ENCODE measurements at places on chromosomes 4 and X. TPM values are rescaled to one million over a fixed set of nuclear protein-coding genes. Genes with fewer than 3 reads are reported as not detected.

Gene SMIM14
- 52.1 TPM for total RNA-seq

Gene SHROOM4
- total RNA-seq = 10.8 TPM

DNA sequence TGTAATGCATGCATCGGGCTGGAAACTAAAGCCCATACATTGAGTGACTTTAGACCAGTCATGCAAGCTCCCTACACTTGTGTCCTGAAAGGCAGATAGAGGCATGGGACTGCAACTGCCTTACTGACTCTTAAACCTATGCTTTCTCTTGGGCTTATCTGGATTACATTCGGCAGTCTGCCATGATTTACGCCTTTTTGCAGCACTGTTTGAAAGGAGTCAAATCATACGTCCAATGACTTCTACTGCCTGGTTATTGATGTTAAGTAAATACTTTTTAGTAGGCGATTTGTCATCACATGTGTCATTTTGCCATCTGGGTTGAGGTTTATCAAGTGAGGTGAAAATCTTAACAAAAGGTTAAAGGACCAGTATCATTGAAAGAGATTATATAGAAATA lies 31.5 kb downstream of the SORBS2 start:
- peaks cover 31% of the 10 kb centered on the region for H3K4me1 ChIP-seq
- DNase-seq = no peak
- H3K4me3 ChIP-seq = no peak overlapping the region
- no peak overlapping the region for H3K27ac ChIP-seq

DNA sequence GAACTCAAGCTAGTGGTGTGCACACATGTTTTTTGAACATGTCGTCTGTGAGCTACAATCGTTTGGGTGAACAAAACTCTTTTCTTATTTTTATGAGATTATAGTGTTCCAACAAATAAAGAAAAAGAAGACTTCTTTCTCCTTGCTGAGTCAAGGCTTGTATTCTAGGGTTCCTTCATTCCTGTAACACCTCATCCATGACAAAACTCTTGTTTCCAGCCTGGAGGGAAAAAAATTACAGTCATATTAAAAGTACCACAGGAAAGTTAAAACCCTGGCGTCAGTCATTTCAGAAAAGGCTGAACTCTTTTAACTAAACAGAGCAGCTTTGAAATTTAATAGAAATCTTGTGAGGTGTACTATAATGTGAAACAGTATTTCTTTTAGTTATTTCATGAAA lies 79.2 kb upstream of the BOD1L1 start:
- no peaks in the 10 kb centered on the region for H3K27me3 ChIP-seq
- no peak overlapping the region for H3K4me3 ChIP-seq
- no peak overlapping the region for H3K27ac ChIP-seq
- H3K4me1 ChIP-seq = no peaks in the 10 kb centered on the region

Gene CAPN6
- total RNA-seq = 0.13 TPM

DNA sequence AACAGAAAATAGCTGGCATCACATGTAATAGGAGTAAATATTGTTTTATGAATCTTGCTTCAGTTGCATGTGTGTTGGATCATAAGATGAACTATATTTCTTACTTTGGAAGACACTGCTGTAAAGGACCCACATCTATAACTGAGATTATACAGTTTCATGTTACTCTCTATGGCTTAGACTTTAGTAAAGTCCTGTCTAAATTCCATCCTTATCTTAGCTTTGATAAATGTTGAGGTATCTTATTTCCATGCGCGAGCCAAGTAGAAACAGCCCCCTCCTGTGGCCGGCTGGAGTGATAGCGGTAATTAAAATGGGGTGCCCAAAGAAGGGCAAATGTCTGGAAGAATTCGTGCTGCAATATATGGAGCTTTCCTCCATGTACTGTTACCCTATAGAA lies 43.0 kb downstream of the CCDC158 start:
- H3K27ac ChIP-seq = no peak overlapping the region
- peak; percentile 21 for DNase-seq
- H3K4me3 ChIP-seq = no peak overlapping the region
- no peaks in the 10 kb centered on the region for H3K4me1 ChIP-seq

Gene GPR82
- not detected for total RNA-seq

Gene SYN1
- total RNA-seq = 0.15 TPM

GRCh38 chr4:128913228-128913627 lies 103.7 kb downstream of the JADE1 start:
- no peaks in the 10 kb centered on the region for H3K27me3 ChIP-seq
- no peaks in the 10 kb centered on the region for H3K36me3 ChIP-seq
- DNase-seq = no peak
- H3K4me1 ChIP-seq = no peaks in the 10 kb centered on the region

- no peak overlapping the region for H3K4me3 ChIP-seq
- DNase-seq = no peak
- no peak overlapping the region for H3K27ac ChIP-seq
- no peaks in the 10 kb centered on the region for H3K4me1 ChIP-seq
- no peaks in the 10 kb centered on the region for H3K36me3 ChIP-seq
Measured at GRCh38 chr4:120081726-120082125, 15.1 kb upstream of the MAD2L1 start.

- DNase-seq = no peak
- no peaks in the 10 kb centered on the region for H3K27me3 ChIP-seq
- H3K4me3 ChIP-seq = no peak overlapping the region
- peak overlapping the region; percentile 12 for H3K27ac ChIP-seq
- peaks cover 23% of the 10 kb centered on the region for H3K4me1 ChIP-seq
Measured at GRCh38 chr4:7790999-7791398, 148.7 kb downstream of the AFAP1 start.

DNA sequence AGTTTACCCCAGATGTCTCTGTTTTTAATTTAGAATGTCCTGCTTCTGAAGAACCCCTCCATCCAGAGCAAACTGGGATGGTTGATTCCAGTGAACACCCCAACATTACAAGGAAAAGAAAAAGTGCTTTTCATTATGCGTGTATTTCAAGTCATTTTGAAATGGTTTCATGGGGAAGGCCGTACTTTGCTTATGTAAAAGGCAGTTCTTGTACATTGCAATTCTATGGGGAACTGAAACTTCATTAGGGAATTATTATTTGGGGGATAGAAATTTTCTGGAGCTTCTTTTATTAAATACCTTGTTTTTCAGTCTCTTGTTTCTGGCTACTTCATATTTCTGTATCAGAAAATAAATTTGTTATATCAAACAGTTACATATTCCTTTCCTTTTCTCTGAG lies 96.9 kb upstream of the ZNF518B start:
- no peak for DNase-seq
- H3K4me3 ChIP-seq = no peak overlapping the region
- H3K4me1 ChIP-seq = no peaks in the 10 kb centered on the region

GRCh38 chrX:39859991-39860861 lies 237.5 kb downstream of the BCOR start:
- no peaks in the 10 kb centered on the region for H3K27me3 ChIP-seq
- H3K4me1 ChIP-seq = peaks cover 4% of the 10 kb centered on the region
- peak; percentile 25 for DNase-seq

Gene TXK
- total RNA-seq = 1.8 TPM

- H3K27me3 ChIP-seq = no peaks in the 10 kb centered on the region
- DNase-seq = no peak
- no peaks in the 10 kb centered on the region for H3K36me3 ChIP-seq
- H3K4me3 ChIP-seq = no peak overlapping the region
Measured at GRCh38 chr4:62952366-62952765, 1456.9 kb downstream of the TECRL start.

Gene CSN1S1
- total RNA-seq = not detected

GRCh38 chr4:86272669-86273068 lies 87.2 kb downstream of the MAPK10 start:
- H3K4me3 ChIP-seq = no peak overlapping the region
- H3K4me1 ChIP-seq = no peaks in the 10 kb centered on the region
- no peaks in the 10 kb centered on the region for H3K36me3 ChIP-seq
- H3K27ac ChIP-seq = no peak overlapping the region
- no peaks in the 10 kb centered on the region for H3K27me3 ChIP-seq

DNA sequence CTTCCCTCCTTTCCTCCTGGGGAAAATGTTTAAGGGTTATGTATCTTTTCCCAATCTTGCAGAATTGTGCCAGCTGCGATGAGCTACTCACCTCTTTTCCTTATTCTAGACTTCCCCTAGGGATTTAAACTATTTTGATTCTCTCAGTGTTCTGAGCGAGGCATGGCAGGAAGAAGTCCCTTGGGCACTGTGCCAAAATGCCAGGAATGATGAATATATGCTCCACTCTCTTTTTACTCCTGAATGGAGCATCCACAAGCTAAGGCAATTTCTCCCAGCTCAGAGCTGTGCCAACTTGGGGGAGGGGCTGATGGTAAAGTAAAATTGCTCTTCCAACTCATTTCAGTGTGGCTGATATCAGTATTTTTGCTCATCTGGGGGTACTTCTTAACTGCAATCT lies 4.0 kb upstream of the C4orf17 start:
- H3K36me3 ChIP-seq = no peaks in the 10 kb centered on the region
- H3K27me3 ChIP-seq = no peaks in the 10 kb centered on the region

Gene NWD2
- 0.27 TPM for total RNA-seq

DNA sequence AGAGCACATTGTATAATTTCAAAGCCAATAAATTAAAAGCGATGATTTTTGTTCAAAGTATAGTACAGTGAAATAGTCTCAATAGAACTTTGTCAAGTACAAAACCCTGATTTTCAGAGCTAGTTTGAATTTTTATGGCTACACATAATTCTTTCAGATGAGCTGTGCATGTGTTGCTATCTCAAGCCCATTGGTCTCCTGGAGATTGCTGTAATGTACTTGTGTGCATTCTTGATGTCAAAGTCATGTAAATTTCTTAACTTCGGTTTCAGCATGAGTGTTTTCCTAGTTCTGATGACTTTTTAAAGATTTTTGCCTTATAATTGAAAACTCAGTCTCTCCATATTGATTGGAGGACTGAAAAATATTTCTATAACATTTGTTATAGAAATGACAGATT lies 200.8 kb downstream of the CEP135 start:
- no peak overlapping the region for H3K4me3 ChIP-seq
- no peaks in the 10 kb centered on the region for H3K27me3 ChIP-seq
- H3K4me1 ChIP-seq = no peaks in the 10 kb centered on the region
- H3K36me3 ChIP-seq = no peaks in the 10 kb centered on the region

- H3K4me1 ChIP-seq = no peaks in the 10 kb centered on the region
- no peak for DNase-seq
- H3K27me3 ChIP-seq = no peaks in the 10 kb centered on the region
- no peaks in the 10 kb centered on the region for H3K36me3 ChIP-seq
Measured at GRCh38 chrX:29728639-29729038, 486.7 kb upstream of the MAGEB2 start.

- no peak overlapping the region for H3K4me3 ChIP-seq
- no peaks in the 10 kb centered on the region for H3K27me3 ChIP-seq
- no peaks in the 10 kb centered on the region for H3K36me3 ChIP-seq
- peaks cover 13% of the 10 kb centered on the region for H3K4me1 ChIP-seq
- no peak for DNase-seq
- no peak overlapping the region for H3K27ac ChIP-seq
Measured at GRCh38 chr4:53866055-53866454, 198.3 kb downstream of the CHIC2 start.

DNA sequence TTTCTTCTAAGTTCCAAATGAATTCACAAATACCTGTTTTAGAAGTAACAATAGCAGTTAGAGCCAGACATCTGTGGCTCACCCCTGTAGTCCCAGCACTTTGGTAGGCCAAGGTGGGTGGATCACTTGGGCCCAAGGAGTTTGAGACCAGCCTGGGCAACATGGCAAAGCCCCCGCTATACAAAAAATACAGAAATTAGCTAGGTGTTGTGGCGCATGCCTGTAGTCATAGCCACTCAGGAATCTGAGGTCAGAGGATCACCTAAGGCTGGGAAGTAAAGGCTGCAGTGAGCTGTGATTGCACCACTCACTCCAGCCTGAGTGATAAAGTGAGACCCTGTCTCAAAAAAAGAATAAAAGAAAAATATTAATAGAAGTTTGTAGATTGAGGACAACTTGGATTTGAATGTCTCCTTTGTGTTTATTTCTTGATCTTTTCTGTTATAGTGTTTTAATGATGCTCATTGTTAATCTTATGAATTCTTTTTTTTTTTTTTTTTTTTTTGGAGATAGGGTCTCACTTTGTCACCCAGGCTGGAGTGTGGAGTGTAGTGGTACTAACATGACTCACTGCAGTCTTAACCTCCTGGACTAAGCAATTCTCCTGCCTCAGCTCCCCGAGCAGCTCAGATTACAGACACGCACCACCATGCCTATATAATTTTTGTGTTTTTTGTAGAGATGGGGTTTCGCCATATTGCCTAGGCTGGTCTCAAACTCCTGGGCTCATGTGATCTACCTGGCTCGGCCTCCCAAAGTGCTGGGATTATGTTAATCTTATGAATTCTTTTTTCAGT lies 30.7 kb upstream of the RAPGEF2 start:
- H3K27ac ChIP-seq = peak overlapping the region; percentile 0
- H3K27me3 ChIP-seq = no peaks in the 10 kb centered on the region
- no peak overlapping the region for H3K4me3 ChIP-seq
- no peaks in the 10 kb centered on the region for H3K36me3 ChIP-seq
- no peaks in the 10 kb centered on the region for H3K4me1 ChIP-seq

DNA sequence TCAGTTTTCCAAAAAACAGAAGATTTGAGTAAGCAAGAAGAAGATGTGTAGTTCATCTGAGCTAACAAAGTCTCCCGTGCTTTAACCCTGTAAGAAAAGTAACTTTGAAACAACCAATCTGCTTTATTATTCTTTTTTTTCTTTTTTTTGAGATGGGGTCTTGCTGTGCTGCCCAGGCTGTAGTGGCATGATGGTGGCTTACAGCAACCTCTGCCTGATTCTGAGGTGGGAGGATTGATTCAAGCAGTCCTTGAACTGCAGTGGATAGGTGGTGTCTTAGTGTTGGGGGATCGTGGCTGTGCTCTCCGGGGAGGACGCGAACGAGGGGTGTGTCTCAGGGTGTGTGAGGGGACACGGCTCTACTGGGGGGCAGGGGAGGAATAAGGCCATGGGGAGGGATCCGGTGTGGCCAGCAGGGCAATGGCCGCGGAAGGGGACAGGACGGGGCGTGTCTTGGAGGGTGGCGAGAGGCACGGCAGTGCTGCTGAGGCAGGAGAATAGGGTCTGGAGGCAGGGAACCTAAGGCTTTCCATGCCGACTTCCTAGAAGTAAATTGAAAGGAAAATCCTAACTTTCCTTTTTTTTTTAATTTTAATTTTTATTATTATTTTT lies 2.4 kb downstream of the ARSD start:
- H3K4me3 ChIP-seq = no peak overlapping the region
- H3K27ac ChIP-seq = no peak overlapping the region
- H3K27me3 ChIP-seq = no peaks in the 10 kb centered on the region

GRCh38 chr4:48851651-48852050 lies 20.8 kb downstream of the OCIAD1 start:
- no peaks in the 10 kb centered on the region for H3K27me3 ChIP-seq
- no peaks in the 10 kb centered on the region for H3K4me1 ChIP-seq
- no peak overlapping the region for H3K4me3 ChIP-seq
- DNase-seq = no peak
- H3K27ac ChIP-seq = no peak overlapping the region

GRCh38 chrX:129404670-129405008 lies 118.7 kb downstream of the SMARCA1 start:
- H3K36me3 ChIP-seq = no peaks in the 10 kb centered on the region
- no peak for DNase-seq
- no peaks in the 10 kb centered on the region for H3K27me3 ChIP-seq
- no peaks in the 10 kb centered on the region for H3K4me1 ChIP-seq
- H3K4me3 ChIP-seq = no peak overlapping the region
- H3K27ac ChIP-seq = no peak overlapping the region

Gene CYTL1
- 1.3 TPM for total RNA-seq

GRCh38 chr4:7073526-7074390 lies 5.9 kb upstream of the GRPEL1 start:
- no peak overlapping the region for H3K27ac ChIP-seq
- H3K36me3 ChIP-seq = no peaks in the 10 kb centered on the region
- H3K4me3 ChIP-seq = no peak overlapping the region
- no peaks in the 10 kb centered on the region for H3K27me3 ChIP-seq
- H3K4me1 ChIP-seq = peaks cover 4% of the 10 kb centered on the region

GRCh38 chr4:181204109-181204508 lies 1039.1 kb upstream of the TENM3 start:
- no peak overlapping the region for H3K27ac ChIP-seq
- H3K36me3 ChIP-seq = no peaks in the 10 kb centered on the region
- no peak for DNase-seq
- H3K4me3 ChIP-seq = no peak overlapping the region
- H3K27me3 ChIP-seq = no peaks in the 10 kb centered on the region
